Brain microvascular endothelial cell (primary cell): ENCODE measurements at places on chromosomes 12 and 14.

- no peak for DNase-seq
Measured at GRCh38 chr12:114499338-114499737, 93.4 kb upstream of the TBX5 start.

DNA sequence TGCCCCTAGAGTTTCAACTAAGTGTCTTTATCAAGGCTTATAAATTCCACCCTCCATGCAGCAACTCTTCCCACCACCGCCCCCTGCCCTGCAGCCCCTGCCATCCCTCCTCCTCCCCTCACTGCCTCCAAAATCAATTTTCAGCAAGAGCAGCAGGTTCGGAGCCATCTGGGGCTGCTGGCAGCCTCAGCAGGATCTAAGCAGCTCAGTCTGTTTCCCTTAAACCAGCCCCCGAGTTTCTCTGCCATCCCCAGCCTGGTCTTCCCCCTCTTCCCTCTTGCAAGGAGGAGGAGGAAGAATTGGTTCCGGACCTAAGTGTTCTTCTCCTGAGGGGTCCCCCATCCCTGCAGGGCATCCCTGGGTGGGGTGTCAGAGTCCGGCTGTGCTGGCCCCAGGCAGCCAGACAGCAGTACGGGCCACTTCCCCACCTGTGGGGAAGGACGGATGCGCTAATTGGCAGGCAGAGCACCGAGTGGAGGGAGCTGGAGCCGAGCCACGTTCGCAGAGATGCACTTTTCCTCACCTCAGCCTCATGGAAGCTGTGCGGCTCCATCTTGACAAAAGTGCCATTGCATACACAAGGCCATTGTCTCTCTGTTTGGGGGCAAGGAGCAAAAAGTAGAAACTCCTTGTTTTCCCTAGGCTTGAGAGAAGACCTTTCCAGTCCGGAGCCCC lies 189.3 kb downstream of the KCNA5 start:
- DNase-seq: no peak

DNA sequence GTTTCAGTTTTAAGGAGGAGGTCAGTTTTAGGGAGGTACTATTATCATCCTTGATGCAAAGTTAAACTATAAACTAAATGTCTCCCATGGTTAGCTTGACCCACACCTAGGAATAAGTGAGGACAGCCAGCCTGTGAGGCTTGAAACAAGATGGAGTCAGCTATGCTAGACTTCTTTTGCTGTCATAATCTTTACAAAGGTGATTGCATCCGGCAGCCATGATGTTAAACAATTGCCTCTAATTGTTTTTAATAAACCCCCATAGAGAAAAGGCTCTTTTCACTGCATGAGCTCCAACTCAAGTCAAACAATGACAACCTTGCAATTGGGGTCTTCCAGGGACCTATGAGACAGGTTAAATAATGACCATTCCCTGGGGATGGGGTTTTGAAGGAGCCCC lies 45.7 kb upstream of the EEA1 start:
- DNase-seq: no peak

GRCh38 chr12:51821440-51822260 lies 26.9 kb downstream of the FIGNL2 start:
- DNase-seq: no peak

GRCh38 chr12:129208566-129208965 lies 355.3 kb downstream of the GLT1D1 start:
- no peak for DNase-seq

DNA sequence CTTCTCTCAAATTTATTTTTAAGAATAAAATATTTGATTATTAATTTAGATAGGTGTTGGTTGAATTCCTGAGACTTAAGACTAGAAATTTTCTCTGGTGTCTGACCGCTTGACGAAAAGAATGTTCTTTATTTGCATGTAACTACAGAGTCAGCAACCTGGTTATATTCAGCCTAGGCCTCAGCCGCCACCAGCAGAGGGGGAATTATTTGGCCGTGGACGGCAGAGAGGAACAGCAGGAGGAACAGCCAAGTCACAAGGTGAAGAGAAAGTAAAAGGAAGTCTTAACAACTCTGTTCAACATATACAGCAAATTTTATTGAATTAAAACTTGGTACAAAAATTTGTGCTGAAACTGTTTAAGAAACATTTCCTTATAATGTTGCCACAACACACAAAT lies 5.2 kb downstream of the PIWIL1 start:
- DNase-seq: no peak

- DNase-seq: no peak
Measured at GRCh38 chr12:91975891-91976290, 169.8 kb downstream of the BTG1 start.
